ENCODE measurements at places on chromosomes 7 and 10.

- no peak for DNase-seq
These were observed 8.9 kb upstream of the ACSL5 start for GRCh38 chr10:112365014-112365432.

GRCh38 chr7:125184801-125185200 lies 255.2 kb upstream of the POT1 start:
- no peak for DNase-seq

DNA sequence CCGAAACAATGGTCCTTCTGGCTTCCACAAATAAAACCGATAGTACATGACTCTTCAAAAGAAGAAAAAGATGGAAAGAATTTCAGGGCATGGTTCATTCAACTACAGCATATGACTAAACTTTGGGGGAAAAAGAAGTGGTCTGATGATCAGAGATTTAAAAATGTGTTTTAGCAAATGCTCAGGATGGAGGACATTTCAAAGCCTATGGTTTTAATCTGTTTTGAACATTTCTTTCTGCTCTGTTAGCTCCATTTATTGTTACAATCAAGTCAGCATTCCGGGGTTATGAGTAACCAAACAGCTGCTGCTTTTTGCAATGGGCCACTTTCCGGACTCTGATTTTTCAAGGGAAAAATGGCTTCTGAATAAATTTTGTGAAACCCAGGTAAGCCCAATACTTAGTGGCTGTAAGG lies 142.4 kb downstream of the CUBN start:
- DNase-seq: no peak

DNA sequence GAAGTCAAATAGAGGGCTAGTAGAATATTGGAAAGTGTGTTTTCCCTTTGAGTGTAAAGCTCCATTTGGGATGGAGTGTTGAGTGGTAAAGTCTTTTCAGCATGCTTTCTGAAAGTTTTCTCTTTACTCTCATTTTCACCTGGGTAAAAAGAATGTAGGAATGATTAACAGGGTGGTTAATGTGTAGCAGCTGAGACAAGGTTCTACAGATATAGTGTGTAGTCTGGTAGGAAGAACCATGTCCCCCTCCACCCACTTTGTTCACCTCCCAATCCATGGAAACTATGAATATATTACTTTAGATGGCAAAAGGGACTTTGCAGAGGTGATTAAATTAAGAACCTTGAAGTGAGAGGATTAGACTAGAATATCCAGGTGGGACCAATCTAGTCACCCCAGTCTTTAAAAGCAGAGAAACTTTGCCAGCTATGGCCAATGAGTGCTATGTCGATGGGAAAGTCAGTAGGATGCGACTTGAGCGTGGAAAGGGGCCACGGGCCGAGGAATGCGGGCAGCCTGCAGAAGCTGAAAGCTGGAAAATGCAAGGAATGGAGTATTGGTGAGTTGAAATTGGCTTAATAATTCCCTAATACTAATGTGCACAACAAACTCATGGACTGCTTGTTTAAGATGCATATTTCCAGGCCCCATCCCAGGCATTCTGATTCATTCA lies 166.3 kb upstream of the AHR start:
- DNase-seq: no peak

DNA sequence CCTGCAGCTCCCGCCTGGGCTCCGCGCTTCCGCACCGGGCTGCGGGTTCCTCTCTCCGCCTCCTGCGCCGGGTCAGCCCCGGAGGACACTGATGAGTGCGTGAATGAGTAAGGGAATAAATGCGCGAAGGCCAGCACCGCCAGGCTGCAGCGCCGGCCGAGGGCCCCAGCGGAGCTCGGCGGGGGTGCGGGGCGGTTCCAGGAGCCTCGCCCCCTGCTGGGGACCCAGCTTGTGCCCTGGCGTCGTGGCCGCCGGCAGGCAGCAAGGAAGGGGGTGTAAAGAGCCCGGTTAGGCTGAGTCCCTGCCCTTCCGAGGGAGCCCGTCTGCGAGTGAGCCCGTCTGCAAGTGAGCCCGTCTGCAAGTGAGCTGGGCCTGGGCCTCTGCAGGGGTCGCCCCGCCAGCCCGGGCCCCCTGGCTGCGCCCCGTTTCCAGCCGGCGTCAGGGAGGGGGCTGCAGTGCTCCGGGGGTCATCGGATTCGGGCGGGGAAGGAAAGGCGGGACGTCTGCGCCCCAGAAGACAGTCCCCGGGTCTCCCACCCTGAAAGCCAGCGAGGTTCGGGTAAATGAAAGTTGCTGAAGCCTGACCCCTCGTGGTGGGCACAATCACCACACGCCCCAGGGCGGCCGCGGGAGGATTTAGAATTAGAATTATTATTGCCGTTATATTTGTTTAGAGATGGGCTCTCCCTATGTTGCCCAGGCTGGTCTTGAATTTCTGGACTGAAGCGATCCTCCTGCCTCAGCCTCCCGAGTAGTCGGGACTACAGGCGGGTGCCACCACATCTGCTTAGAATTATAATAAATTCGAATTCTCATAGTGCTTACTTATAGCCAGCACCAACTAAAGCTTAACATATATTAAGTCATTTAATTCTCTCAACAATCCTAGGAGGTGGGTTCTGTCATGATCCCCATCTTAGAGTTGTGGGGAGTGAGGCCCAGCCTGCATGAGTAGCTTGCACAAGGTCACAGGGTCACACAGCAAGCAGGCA lies 8.6 kb upstream of the CRYGN start:
- DNase-seq: no peak

DNA sequence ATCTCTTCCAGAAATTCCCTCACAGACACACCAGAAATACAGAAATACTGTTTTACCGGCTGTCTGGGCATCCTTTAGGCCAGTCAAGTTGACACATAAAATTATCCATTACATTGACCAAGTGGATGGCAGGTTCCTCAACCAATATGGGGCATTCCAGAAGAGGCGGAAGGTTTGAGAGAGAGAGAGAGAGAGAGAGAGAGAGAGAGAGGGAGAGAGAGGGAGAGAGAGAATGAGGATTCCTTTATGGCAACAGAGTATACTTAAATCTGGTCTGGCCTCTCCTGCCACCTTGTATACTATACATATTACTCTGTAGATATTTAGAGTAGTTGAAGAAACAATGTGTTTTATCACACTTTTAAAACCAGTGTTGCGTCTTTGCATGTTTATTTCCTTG lies 214.1 kb downstream of the CAMK1D start:
- no peak for DNase-seq

DNA sequence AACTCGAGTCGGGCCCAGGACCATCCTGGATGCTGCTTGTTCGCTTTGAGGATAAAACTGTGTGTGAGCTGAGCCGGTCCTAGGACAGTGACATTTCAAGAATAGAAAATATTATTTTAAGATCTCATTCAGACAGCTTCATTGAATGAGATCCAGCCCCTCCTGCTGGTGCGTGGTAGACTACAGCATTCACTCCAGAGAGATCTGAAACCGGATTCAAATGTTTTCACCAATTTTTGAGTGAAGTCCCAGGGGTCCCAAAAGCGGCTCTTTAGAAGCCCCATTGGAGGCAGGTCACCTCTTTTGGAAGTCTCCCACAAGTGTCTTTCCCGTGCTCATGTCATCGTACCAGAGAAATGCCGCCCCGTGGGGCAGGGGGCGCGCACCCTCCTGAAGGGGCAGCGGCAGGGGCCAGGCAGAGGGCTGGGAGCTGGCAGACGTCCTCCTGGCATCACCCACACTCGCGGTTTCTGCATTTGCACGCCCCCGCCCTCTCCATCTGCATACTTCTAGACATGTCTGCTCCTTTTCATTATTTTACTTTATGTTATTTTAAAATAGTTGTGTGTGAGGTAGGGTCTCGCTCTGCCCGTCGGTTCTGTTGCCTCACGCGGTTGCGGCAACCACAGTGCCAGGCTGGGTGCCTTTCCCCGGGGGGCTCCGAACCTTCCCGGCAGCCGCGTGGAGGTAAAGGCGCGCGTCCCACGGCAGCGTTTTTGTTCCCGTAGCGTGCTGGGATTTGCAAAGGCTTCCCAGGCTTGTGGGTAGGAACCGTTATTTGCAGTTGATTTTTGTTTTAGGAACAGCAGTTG lies 52.3 kb upstream of the DPYSL4 start:
- DNase-seq: no peak

DNA sequence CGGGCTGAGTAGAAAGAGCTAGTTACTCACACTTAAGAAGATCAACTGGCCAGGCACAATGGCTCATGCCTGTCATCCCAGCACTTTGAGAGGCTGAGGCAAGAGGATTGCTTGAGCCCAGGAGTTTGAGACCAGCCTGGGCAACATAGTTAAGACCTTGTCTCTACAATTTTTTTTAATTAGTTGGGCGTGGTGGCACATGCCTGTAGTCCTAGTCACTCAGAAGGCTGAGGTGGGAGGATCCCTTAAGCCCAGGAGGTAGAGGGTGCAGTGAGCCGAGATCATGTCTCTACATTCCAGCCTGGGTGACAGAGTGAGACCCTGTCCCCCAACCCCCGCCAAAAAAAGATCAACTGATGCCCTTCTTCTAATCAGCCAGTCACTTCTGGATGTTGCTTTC lies 74.6 kb upstream of the ATP6V0A4 start:
- no peak for DNase-seq

GRCh38 chr10:1041514-1041913 lies 7.4 kb downstream of the IDI1 start:
- no peak for DNase-seq

- DNase-seq: no peak
These were observed 74.0 kb downstream of the JMJD1C start for GRCh38 chr10:63391812-63392211.

DNA sequence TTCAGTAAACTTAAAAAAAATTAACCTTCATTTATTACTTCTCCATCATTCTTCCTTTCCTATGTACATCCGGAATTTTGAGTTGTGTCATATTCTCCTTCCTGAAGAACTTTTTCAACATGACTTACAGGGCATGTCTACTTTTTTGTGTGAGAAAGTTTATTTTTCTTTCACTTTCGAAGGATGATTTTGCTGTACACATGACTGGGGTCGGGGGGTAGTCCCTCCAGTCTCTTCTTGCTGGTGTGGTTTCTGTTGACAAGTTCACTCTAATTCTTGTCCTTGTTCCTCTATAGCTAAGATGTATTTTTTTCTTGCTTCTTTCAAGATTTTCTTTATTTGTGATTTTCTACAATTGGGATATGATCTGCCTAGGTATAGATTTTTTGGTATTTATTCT lies 55.8 kb downstream of the INPP5A start:
- DNase-seq: no peak

DNA sequence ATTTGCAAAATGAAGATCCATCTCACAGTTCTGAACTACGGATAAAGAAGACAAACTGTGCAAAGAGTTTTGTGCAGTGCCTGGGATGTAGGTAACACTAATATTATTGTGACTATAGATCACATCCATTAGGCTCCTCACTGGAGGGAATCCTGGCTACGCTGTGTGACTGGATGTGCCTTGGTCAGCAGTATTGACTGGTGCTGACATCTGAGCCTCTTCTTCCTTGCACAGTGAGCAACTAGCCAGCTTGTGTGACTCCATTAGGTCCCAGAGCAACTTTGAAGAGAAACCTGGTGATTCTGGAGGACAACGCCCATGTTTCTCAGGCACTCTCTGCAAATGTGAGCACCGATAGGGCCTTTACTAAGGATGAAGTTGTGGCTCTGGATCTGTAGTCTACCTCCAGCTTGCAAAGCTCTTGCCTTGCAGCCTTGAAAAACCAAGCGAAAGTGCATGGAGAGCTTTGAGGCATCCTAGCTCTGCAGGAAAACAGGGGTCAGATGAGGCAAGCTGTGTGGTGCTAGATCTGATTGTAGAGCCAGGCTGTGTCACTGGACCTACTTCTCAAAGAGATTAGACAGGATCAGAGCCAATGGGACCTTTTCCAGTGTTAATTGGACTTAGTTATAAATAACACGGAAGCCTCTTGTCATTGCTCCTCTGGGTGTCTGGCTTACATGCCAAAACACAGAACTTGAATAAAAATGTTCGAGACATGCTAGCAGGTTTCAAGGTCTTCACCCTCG lies 303.6 kb upstream of the LYZL1 start:
- DNase-seq: no peak

GRCh38 chr7:110084181-110084807 lies 1006.6 kb upstream of the LRRN3 start:
- DNase-seq: no peak

DNA sequence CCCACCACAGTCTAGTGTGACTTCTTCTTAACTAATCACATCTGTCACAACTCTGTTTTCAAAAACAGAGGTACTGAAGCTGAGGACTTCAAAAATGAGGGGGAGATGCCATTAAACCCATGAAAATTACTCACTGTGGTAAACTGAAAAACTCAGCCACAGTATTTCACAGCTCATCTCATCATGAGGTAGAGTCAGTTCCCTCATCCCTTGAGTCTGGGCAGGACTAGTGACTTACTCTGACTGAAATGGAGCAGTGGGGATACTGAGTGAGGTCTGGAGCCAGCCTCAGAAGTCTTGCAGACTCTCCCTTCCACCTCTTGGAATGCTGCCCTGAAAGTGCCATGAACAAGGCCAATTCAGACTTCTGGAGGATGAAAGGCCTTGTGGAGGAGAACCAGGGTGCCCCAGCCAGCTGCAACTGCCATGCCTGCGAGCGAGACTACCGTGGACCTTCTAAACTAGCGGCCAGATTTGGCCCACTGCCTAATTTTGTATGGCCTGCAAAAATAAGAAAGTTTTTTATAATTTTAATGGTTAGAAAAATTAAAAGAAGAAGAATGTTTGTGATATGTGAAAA lies 24.7 kb upstream of the ANKRD1 start:
- DNase-seq: no peak

GRCh38 chr10:75430000-75430763 lies 1.2 kb upstream of the LRMDA start:
- DNase-seq: no peak

GRCh38 chr10:36492590-36493515 lies 632.5 kb upstream of the ANKRD30A start:
- DNase-seq: peak; percentile 24

- DNase-seq: no peak
These were observed 22.2 kb upstream of the LYZL1 start for GRCh38 chr10:29266641-29267040.

DNA sequence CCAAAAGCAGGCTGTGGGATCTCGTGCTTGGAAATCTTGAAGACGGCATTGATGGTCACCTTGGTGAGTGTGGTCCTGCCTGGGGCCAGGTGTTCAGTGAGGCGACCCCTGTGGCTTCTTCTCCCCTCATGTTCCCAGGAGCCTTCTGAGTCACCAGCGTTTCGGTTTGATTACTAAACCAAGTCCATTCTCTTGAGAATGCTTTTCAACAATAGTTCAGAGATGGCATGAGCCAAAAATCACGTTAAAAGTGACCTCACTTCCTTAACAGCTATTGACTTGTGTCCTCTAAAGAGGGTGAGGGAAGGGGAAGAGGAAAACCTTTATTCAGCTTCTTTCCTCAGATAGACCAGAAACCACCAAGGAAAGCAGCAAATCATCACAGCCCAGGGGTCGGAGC lies 315.2 kb downstream of the GATA3 start:
- DNase-seq: no peak

GRCh38 chr10:73625004-73625883 lies 16.0 kb downstream of the MYOZ1 start:
- DNase-seq: peak; percentile 70

DNA sequence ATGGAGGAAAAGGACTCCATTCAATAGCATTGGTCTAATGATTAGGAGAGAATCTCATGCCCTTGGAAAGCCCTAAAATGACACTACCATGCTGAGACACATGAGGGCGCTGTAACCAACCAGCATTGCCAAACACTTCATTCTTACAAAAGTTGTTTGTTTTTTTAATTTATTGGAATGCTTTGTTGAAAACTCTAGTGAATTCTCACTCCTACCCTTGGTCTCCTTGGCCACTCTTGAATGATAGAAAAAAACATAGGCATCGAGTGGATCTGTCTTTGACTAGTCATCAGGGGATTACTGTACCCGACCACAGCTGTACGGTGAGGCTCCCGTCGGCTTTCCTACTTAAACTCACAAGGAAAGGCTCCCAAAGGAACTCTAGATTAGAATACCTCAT lies 29.3 kb upstream of the ADD3 start:
- DNase-seq: peak; percentile 72

GRCh38 chr10:73232887-73233286 lies 14.2 kb downstream of the DNAJC9 start:
- DNase-seq: no peak

All from Karpas-422 (cell line).